ENCODE measurements at places on chromosomes 11 and 22.
A peak's percentile ranks its signal among the peaks of the same experiment; 100 is the strongest.

DNA sequence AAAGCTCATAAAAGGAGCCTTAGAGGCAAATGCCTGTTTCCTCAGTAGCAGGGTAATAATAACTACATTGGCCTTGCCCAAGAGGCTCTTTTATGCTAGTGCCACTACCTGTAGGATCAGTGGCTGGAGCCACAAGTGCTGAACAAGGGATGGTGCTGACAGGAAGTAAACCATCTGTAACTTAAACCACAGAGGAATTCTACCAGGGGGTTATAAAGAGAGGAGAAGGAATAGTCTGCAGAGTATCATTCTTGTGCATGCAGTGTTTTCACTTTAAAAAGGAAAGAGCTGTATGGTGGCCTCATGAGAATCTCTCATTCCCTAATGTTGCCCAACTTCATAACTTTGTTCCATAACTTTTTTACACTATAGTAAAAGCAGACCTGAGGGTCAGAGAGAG is 168.1 kb downstream of the DBX1 start:
- DNase-seq: no peak

DNA sequence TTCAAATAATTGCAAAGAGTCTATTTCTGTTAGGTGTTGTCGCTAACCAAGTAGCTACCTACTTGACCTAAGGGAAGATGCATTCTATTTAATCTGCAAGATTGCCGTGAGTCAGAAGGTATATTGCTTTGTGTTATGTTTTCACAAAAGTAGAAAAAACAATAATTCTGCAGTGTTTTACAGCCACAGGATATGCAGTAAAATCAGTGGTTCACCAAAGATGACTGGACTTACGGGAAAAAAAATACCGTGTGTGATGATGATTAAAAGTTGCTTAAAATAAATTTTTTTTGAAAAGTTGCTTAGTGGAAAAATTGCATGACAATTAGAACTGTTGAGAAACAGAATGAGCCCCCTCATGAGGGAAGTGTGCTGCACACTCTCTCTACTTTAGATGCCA is 209.1 kb downstream of the DDX10 start:
- no peak for DNase-seq

DNA sequence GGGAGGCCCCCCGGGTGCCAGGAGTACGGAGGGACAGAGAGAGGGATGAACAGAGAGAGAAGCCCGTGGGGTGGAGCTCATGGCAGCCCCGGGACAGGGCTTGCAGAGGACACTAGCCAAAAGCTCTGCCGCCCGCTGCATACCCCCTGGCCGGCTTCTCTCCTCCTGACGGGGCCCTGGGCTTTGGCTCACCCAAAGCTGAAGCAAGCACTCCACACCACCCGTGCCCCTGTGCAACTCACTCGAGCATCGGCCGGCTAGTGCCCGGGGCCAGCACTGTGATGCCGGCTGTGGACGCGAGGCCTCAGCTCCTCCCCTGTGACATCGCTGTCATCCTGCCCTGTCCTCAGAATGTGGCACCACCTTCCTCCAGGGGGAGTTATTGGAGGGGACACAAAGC is 429.6 kb downstream of the BRD1 start:
- no peak for DNase-seq

DNA sequence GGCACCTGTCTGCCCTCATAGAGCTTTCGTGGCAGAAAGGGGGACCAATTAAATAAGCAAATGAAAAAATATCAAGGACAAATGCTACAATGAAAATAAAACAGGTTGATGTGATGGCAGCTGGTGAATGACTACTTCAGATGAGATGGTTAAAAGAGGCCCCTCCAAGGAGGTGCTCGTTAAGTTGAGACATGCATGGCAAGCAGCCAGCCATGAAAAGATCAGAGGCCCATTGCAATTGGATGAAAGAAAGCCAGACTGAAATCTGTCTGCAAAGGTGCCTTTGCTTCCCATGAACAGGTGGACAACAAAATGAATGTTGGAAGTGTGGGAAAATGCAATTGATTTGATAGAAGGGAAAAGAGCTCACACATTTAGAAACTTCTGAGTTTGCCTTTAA is 848 bp upstream of the TRPC6 start:
- DNase-seq: peak; percentile 20

- peak; percentile 68 for DNase-seq
Measured at GRCh38 chr11:44498089-44498871, 67.2 kb upstream of the CD82 start.

DNA sequence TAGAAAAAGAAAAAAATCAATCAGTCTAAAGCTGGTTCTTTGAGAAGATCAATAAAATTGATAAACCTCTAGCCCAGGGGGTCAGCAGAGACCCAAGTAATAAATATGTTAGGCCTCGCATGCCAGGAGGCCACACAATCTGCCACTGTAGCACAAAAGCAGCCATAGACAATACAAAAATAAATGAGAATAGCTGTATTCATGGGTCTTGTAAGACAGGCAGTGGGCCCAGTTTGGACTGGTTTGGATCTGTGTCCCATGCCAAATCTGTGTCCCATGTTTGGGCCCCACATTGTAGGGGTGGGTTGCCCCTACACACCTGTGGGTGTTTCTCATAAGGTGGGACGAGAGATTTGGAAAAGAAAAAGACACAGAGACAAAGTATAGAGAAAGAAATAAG is 6.6 kb upstream of the PLAAT4 start:
- no peak for DNase-seq

- DNase-seq: no peak
Measured at GRCh38 chr22:40111451-40111850, 66.3 kb upstream of the TNRC6B start.

DNA sequence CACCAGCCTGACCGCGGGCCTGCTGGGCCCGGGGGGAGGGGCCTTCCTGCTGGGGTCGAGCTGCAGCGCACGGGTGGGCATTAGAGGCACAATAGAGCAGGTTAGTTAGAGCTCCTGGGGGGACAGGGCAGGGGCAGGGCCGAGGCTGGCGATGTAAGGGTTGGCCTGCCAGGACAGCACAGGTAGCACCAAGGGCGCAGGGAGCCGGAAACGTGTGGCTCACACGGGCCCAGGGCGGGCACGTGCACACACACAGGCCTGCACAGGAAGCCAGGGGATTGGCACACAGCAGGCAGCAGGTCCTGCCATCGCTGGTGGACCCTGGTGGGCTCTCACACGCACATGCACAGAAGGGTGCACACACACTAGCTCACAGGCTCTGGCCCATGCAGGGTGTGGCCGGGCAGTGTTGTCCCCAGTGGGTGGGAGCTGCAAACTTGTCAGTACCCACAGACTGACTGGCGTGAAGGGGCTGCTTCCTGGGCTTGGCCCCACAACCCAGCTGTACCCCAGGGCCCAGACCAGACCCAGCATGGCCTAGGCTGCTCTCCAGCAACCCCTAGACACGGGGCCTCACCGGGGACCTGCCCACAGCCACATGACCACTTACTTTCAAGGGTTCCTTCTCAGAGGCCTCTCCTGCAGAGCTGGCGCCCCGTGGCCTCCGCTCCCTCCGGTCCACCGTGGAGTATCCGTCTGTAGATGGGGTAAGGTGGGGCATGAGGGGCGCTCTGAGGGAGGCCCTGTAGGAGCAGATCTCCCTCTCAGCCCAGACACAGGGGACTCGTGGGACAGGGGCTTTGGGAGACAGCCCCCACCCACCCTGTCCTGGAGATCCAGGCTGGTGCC is 29.9 kb upstream of the TXNRD2 start:
- DNase-seq: no peak

Measured in NCI-H446 (cell line).